ENCODE measurements at places on chromosomes 3 and 15. TPM values are rescaled to one million over a fixed set of nuclear protein-coding genes. Genes with fewer than 3 reads are reported as not detected.

GRCh38 chr3:116994351-116994879 is 284.8 kb downstream of the TUSC7 start:
- no peaks in the 10 kb centered on the region for H3K27me3 ChIP-seq
- DNase-seq, result no peak
- H3K36me3 ChIP-seq, result no peaks in the 10 kb centered on the region
- H3K4me1 ChIP-seq, result no peaks in the 10 kb centered on the region
- no peak overlapping the region for H3K4me3 ChIP-seq

DNA sequence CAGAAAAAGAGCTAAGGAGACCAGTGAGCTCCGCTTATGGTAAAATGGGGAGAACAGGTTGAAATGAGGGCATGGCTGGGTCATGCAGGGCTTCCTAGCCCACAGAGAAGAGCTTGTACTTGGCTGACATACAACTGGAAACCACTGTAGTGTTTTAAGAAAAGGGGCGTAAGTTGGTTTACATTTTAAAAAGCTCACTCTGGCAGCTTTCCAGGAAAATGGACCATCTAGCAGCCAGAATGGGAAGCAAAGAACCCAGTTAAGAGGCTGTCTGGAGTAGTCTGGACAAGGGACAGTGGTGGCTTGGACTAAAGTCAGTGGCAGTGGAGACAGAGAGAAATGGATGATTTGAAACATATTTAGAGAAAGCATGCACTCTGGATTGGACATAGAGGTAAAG is 1.9 kb downstream of the MORC1 start:
- no peaks in the 10 kb centered on the region for H3K36me3 ChIP-seq
- H3K27ac ChIP-seq, result no peak overlapping the region
- DNase-seq, result no peak
- H3K27me3 ChIP-seq, result no peaks in the 10 kb centered on the region
- H3K4me1 ChIP-seq, result no peaks in the 10 kb centered on the region

MELTF gene
- total RNA-seq, result 23.6 TPM

GRCh38 chr3:130662501-130662996 is 84.1 kb downstream of the PIK3R4 start:
- no peak for DNase-seq
- H3K27me3 ChIP-seq, result no peaks in the 10 kb centered on the region

Data from vagina (tissue), 2 donors.